ENCODE measurements at places on chromosomes 3 and 15.

DNA sequence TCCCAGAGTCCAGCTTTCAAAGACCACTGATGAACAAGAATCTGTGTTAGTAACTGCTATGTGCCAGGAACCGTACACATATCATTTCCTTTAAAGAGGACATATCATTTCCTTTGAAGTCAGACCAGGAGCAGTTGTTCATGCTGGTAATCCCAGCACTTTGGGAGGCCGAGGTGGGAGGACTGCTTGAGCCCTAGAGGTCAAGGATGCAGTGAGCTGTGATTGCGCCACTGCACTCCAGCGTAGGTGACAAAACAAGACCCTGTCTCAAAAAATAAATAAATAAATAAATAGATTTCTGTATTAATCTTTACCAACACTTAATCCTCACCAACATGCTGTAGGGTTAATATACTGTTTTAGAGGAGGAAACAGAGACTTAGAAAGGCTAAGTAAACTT, 23.9 kb upstream of the CDV3 start:
- no peak for DNase-seq

- no peak for DNase-seq
These were observed 521.7 kb upstream of the MCTP2 start for GRCh38 chr15:93709708-93710107.

DNA sequence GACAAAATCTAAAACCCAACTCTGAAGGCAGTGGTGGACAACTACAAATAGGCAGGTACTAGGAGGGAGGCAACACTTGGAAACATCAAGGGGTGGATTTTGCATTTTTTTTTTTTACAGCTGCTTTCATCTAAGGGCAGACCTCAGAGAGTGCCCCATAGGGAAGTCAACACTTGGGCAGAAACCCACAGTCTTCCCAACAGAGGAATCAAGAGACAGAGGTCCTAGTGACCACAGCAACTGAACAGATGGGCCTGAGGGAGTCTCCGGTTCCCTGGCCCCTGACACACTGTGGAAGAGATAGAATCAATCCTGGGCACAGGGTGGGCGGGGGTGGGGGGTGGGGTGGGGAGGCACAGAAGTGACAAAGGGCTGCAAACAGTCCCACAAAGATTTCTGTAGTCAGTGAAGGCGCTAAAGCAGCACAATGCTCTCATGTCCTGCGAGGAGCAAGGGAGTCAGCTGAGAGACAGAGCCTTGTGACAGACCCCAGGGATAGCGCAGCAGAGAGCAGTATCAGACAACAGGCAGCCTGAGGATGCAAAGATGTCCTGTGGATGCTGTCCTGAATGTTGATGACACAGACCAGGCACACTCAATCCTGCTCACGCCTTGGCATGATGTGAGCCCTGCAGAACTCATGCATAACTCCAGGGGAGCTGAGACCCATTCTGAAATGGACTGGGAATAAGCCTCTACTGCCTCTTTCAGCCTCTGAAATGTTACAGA, 6.9 kb upstream of the RFTN1 start:
- no peak for DNase-seq

- no peak for DNase-seq
These were observed 79.7 kb upstream of the PRR20G start for GRCh38 chr3:127367593-127367992.

- no peak for DNase-seq
These were observed 57.7 kb upstream of the BNIP2 start for GRCh38 chr15:59746777-59747176.

DNA sequence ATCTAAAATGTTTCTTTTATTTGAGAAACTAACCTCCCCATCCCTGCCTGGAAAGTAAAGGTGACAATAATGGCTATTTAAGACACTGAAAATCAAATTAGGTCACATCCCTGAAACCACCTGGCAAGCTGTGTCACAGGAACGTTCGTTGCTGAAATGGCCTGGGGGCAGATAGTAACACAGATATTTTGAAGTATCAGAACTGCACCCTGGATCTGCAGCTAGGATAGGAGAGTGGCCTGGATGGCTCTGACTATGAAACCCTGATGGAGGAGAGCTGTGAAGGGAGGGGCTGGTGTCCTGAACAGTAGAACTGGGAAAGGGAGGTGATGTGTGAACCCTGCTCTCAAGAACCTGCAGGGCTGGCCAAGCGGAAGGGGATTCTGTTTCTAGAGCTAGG, 648.3 kb upstream of the CFAP20DC start:
- no peak for DNase-seq

GRCh38 chr15:52294881-52295420, 653 bp downstream of the MYO5C start:
- DNase-seq = no peak

DNA sequence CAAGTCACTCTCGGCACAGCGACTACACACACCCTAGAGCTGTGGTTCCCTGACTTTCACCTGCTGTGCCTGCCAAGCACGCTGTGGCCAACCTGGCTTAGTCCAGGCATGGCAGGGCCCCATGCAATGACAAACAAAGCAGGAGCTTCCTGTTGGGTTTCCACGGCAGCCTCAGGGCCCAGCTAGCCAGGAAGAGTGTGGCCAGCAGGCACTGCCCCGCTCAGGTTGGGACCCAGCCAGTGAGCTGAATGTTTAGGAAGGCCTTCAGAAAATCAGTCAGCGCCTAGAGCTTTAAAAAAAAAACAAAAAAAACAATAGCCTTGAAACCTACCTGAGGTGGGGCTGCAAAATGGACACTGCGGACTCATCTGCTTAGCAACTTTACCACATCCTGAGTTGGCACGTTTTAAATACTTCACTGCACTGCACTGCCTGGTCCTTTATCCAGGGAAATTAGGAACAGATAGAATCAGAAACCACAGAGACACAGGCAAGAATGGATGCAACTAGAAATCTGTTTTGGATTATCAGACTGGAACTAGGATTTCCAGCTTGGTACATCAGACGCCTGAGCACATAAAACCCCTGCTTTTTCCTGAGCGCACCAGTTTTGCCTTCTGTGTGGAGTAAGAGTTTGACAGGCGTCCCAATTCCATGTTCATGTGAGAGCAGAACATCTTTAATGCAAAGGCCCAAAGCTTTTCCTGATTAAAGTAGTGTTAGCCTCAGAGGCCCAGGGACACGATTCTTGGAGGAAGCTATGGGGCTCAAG, 36.2 kb upstream of the LDHAL6B start:
- no peak for DNase-seq

DNA sequence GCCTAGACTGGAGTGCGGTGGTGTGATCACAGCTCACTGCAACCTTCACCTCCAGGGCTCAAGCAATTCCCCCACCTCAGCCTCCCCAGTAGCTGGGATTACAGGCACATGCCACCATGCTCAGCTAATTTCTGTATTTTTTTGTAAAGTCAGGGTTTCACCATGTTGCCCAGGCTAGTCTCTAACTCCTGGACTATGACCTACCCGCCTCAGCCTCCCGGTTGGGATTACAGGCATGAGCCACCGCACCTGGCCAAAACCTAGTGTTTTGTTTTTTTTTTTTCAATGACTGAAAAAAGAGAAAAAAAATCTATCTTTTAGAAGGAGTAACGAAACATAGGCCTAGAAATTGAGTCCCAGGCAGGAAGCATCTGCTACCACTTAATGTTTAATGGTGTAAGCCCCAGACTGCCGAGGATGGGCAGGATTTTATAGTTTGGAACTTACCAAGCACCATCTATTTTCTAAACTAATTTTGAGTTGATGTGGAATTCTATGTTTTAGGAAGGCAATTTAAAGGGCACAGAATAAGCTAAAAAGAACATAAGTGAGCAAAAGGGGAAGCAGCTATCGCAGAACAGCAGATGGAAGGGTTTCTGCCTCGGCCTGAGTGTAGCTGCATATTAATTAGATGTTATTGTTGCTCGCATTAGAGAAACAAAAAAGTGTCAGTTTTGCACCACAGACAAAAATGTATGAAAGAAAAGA, 24.2 kb upstream of the CA12 start:
- DNase-seq = no peak

DNA sequence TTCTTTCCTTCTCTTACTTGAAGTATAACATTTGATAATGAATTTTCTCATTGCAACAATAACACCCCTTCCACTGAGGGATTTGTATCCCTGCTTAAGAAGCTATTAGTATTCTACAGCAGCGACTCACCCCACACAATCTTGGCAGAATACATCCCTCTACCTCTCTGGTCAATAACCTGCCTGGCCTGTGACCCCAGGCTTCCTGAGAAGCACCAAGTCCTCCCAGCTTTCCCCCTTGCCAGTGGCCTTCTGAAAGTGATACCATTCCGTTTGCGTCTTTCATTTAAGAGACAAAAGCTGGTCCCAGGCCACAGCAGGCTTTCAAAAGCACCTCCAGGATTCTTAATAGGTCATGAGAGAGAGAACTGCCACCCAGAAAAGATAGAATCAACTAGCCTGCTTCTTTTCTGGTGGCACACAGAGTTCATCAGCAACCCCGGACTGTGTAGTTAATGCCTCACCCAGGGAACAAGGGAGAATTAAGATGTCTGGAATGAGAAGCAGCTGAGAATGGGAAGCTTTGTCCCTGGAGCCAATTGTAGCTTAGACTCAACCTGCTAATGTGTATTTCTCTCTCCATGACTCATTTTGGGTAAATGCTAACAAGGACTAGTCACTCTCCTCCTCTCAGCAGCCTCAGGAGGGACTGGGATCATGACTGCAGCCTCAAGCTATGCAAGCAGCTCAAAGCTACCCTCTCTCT, 101.0 kb upstream of the CPNE4 start:
- DNase-seq = no peak

- no peak for DNase-seq
These were observed 32.1 kb upstream of the C3orf38 start for GRCh38 chr3:88117683-88118082.

All from activated CD8-positive, alpha-beta memory T cell treated with anti-CD3 and anti-CD28 coated beads for 48 hours (primary cell).